Liver (tissue), 10 donors: ENCODE measurements at places on chromosomes 16 and 17. TPM values are rescaled to one million over a fixed set of nuclear protein-coding genes. Genes with fewer than 3 reads are reported as not detected.

NAGS gene
- 29.4 TPM for total RNA-seq

SHCBP1 gene
- total RNA-seq: 0.25 TPM

HYDIN gene
- total RNA-seq: 3.0 TPM

PEX12 gene
- 2.3 TPM for total RNA-seq

OR1F1 gene
- total RNA-seq: not detected

CDH13 gene
- total RNA-seq: 0.75 TPM

ST6GALNAC2 gene
- total RNA-seq: 1.3 TPM

- peak overlapping the region; percentile 71 for H3K4me3 ChIP-seq
- H3K27ac ChIP-seq: peak overlapping the region; percentile 95
- peaks cover 3% of the 10 kb centered on the region for H3K4me1 ChIP-seq
- peak; percentile 93 for DNase-seq
- no peaks in the 10 kb centered on the region for H3K36me3 ChIP-seq
- no peaks in the 10 kb centered on the region for H3K27me3 ChIP-seq
These were observed 12.1 kb downstream of the HSD3B7 start for GRCh38 chr16:30996985-30997724.

DNA sequence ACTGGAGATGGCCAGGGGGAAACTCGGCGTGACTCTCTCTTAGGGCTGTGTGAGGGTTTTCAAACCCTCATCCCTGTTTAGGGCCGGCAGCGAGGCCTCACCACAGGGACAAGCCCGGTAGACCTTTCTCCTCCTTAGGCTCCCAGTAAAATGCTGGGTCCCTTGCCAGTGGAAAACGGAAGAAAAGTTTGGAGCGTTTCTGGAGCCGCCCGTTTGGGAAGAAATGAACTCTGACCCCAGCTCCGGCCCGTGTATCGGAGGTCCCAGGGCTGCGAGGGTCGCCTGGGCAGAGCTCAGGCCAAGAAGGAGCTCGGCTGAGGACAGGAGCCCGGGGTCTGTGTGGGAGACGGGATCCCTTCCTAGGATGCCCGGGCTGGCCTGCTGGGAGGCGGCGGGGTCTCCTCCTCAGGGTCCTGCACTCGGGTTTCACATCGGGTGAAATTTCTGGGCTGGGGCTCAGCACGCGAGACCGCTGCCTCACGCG is 23.2 kb downstream of the ZNF213 start:
- H3K4me3 ChIP-seq: peak overlapping the region; percentile 49
- H3K36me3 ChIP-seq: no peaks in the 10 kb centered on the region
- H3K4me1 ChIP-seq: peaks cover 11% of the 10 kb centered on the region
- no peak for DNase-seq
- peak overlapping the region; percentile 77 for H3K27ac ChIP-seq

DNA sequence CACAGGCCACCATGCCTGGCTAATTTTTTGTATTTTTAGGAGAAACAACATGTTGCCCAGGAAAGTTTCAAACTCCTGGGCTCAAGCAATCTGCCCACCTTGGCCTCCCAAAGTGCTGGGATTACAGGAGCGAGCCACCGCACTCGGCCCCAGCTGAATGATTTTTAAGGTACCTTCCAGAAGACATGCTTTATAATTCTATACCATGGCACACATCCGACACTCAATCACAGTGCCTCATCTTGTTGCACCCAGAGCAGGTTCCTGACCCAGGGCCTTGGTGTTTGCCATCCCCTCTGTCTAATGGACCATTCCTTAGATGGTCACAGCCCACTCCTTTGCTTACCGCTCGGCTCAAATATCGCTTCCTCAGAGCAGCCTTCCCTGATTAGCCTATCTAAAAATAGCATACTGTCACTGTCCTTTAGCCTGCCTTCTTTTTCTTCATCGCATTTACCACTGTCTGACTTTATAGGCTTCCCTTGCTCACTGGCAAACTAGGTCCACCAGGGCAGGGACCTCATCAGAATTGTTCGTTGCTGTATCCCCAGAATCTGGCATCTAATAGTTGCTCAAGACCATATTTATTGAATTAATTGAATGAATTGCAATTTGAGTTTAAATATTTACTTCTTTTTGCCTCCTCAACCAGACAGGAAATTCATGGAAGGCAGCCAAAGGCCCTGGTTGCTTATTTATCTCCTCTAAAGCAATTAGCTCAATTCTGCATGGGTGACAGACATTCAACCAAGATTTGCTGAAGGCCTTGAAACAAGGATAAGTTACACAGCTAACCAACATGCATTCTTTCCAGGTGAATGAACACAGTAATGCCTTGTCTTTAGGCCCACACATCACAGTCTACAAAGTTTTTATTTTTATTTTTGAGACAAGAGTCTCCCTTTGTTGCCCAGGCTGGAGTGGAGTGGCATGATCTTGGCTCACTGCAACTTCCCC is 6.3 kb upstream of the TENT4B start:
- no peaks in the 10 kb centered on the region for H3K36me3 ChIP-seq
- H3K4me1 ChIP-seq: peaks cover 8% of the 10 kb centered on the region
- no peak overlapping the region for H3K27ac ChIP-seq
- no peaks in the 10 kb centered on the region for H3K27me3 ChIP-seq
- H3K4me3 ChIP-seq: no peak overlapping the region

GRCh38 chr16:12092544-12092921 is 116.0 kb downstream of the SNX29 start:
- no peak overlapping the region for H3K4me3 ChIP-seq
- DNase-seq: no peak
- H3K27ac ChIP-seq: no peak overlapping the region
- H3K27me3 ChIP-seq: no peaks in the 10 kb centered on the region
- no peaks in the 10 kb centered on the region for H3K36me3 ChIP-seq

DNA sequence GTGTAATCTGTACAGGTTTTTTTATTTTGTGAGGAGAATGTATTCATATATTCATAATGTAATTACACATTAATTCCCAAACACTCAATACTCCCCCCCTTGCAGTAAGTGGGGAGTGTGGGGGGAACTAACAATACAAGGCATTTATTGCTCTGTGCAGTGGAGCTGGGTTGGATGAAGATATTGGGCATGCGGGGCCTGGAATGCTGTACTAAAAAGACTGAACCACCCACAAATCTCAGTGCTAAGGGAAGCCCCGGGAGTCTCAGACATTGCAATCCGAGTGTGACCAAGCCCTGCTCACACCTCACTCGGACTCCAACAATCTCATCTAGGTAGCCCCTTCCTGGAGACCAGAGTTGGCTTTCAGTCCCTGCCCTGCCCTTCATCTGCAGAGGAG is 6.0 kb downstream of the PLLP start:
- H3K4me3 ChIP-seq: no peak overlapping the region
- H3K36me3 ChIP-seq: no peaks in the 10 kb centered on the region
- DNase-seq: no peak
- peaks cover 6% of the 10 kb centered on the region for H3K4me1 ChIP-seq
- no peak overlapping the region for H3K27ac ChIP-seq

DNA sequence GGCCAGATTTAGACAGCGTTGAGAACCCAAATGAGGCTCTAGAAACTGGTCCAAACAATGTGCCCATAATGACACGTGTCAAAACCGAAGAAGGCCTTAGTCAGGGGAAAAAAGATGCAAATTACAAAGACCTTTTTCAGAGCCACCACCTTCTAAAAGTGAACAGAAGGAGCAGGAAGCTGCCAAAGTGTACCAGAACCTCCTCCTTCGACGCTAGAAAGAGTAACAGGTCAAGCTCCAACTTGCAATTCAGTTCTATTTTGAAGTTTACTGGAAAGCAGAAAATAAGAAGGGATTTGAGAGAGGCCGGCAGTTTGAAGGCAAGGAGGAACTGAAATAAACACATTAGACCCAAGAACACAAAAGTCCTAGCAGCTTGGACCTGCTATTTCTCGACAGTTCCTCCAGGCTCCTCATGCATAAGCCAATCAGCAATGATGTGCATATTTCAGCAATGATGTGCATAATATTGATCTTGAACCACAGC is 61.8 kb downstream of the XYLT1 start:
- H3K27me3 ChIP-seq: no peaks in the 10 kb centered on the region
- H3K27ac ChIP-seq: no peak overlapping the region
- no peak overlapping the region for H3K4me3 ChIP-seq

DNA sequence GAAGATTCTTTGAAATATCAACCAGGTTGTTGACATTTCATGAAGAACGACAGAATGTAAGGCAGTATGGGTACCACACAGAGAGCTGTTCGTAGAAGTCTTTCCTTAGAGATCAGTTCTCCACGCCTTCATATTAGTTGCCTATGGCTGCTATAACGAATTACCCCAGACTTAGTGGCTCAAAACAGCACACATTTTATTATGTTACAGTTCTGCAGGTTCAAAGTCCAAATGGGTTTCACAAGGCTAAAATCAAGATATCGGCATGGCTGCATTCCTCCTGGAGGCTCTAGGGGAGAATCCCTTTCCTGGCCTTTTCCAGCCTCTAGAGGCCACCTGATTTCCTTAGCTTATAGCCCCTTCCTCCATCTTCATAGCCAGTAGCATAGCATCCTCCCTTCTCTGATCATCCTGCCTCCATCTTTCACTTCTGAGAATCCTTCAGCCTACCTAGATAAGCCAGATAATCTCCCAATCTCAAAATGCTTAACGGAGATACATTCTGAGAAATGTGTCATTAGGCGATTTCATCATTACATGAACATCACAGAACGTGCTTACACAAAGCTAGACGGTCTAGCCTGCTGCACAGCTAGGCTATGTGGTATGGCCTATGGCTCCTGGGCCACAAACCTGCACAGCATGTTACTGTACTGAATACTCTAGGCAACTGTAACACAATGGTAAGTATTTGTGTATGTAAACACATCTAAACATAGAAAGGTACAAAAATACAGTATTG is 26.0 kb downstream of the ERCC4 start:
- no peak overlapping the region for H3K4me3 ChIP-seq
- H3K36me3 ChIP-seq: peaks cover 8% of the 10 kb centered on the region
- H3K27ac ChIP-seq: no peak overlapping the region
- peaks cover under 1% of the 10 kb centered on the region for H3K4me1 ChIP-seq
- no peak for DNase-seq
- no peaks in the 10 kb centered on the region for H3K27me3 ChIP-seq

- no peak for DNase-seq
- H3K36me3 ChIP-seq: no peaks in the 10 kb centered on the region
- H3K27ac ChIP-seq: no peak overlapping the region
- H3K27me3 ChIP-seq: no peaks in the 10 kb centered on the region
- H3K4me1 ChIP-seq: no peaks in the 10 kb centered on the region
- H3K4me3 ChIP-seq: no peak overlapping the region
These were observed 222.5 kb downstream of the C16orf78 start for GRCh38 chr16:49596068-49596467.

DNA sequence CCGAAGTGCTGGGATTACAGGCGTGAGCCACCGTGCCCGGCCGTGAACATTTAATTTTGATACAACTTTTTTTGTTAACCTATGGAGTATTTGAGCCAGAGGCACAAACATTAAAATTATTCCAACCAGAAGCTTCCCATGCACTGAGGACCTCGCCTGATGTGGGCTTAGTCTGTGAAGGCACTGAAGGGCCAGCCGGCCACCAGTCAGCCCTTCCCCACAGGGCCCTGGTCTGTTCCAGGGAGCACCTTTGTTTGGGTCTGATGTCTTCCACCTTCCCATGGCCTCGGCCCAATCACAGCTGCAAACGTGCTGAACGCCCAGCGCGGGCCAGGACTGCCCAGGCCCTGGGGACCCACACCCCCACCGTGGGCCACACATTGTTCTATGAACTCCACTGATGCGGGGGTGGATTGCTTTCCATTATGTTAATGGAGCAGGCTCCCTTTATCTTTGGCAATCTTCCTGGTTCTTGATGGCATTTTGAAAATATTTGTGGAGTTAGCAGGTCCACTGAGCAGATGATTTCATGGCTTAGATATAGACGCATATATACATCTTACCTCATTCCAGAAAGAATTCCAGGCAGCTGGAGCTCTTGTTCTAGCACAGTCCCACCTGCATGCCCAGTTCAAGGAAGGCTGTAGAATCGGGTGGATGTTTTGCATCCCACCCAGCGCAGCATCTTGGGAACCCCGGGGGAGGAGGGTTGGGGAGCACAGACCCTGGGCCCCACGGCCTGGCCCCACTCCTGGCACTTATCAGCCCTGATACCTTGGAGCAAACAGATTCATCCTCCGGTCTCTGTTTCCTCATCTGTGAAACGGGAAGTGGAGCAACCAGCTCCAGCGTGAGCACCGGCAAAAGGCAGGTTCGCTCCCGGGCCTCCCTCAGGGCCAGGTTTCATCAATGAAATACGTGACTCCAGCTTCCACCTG is 14.5 kb downstream of the SPIRE2 start:
- no peak for DNase-seq
- H3K36me3 ChIP-seq: no peaks in the 10 kb centered on the region
- no peaks in the 10 kb centered on the region for H3K27me3 ChIP-seq
- no peak overlapping the region for H3K4me3 ChIP-seq

DNA sequence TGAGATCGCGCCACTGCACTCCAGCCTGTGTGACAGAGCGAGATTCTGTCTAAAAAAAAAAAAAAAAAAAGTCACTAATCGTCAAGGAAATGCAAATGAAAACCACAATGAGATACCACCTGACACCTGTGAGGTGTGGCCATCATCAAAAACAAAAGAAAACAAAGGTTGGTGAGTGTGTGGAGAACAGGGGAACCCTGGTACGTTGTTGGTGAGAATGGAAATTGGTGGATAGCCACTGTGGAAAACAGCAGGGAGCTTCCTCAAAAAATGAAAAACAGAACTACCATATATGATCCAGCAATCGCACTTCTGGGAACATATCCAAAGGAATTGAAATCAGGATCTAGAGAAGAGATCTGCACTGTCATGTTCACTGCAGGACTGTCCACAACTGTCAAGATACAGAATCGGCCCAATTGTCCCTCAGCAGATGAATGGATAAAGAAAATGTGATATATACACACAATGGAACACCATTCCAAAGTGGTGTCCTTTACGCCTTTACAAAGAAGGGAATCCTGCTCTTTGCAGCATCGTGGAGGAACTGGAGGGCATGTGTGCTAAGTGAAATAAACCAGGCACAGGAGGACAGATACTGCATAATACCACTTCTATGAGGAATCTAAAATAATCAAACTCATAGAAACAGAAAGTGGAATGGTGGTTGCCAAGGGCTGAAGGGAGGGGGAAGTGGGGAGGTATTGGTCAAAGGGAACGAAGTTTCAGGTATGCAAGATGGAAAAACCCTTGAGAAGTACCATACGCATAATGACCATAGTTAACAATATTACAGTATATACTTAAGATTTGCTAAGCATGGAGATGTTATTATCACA is 63.5 kb upstream of the PLCG2 start:
- no peak overlapping the region for H3K27ac ChIP-seq
- H3K4me1 ChIP-seq: no peaks in the 10 kb centered on the region
- peaks cover under 1% of the 10 kb centered on the region for H3K36me3 ChIP-seq
- no peak overlapping the region for H3K4me3 ChIP-seq
- no peaks in the 10 kb centered on the region for H3K27me3 ChIP-seq

- H3K27ac ChIP-seq: no peak overlapping the region
- no peaks in the 10 kb centered on the region for H3K27me3 ChIP-seq
- no peaks in the 10 kb centered on the region for H3K4me1 ChIP-seq
- H3K4me3 ChIP-seq: no peak overlapping the region
- H3K36me3 ChIP-seq: no peaks in the 10 kb centered on the region
These were observed 41.6 kb upstream of the RNFT1 start for GRCh38 chr17:60006160-60006559.

DNA sequence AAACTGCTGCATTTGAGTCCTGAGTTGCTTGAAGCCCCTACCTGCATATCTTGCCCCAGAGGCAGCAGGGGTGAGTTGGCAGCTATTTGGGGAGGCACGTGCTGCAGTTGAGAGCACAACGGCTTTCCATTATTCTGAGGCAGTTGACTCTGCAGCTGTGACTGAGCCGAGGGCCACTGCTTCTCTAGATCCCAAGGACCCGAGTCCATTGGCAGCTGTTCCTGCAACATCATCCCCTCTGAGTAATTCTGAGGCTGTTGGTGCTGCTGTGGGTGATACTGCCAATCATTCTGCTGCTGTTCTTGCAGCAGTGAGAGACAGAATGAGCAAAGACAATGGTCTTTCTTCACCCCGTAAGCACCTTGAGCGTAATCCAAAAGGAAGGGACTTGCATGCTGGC is 12.7 kb downstream of the TERF2IP start:
- no peak for DNase-seq
- H3K4me1 ChIP-seq: no peaks in the 10 kb centered on the region
- H3K36me3 ChIP-seq: peaks cover 9% of the 10 kb centered on the region
- H3K27me3 ChIP-seq: no peaks in the 10 kb centered on the region
- no peak overlapping the region for H3K27ac ChIP-seq
- no peak overlapping the region for H3K4me3 ChIP-seq
